Kidney tubule cell (primary cell): ENCODE measurements at places on chromosomes 4 and X.
A peak's percentile ranks its signal among the peaks of the same experiment; 100 is the strongest.

GRCh38 chr4:154399259-154399974 is 92.2 kb downstream of the DCHS2 start:
- DNase-seq, result peak; percentile 44

DNA sequence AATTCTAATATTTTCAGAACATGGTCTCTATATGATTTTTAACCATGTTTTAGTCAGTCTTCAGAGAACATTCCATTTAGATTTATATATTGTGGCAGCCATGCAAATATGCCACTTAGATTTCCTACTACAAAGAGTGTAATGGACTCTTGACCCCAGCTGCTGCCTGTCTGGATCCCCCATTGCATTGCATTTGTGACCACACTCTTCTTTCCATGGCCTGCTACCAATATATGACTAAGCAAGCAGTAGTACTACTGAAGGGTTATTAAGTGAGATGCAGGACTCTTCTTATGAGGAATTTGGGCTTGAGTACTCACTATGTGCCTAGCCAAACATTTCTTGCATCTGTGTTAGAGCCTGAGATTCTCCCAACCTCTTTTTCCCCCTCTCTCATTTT is 306.8 kb downstream of the PDHA2 start:
- DNase-seq, result no peak

- peak; percentile 38 for DNase-seq
Observed at GRCh38 chr4:7985891-7986441, 46.3 kb upstream of the AFAP1 start.

DNA sequence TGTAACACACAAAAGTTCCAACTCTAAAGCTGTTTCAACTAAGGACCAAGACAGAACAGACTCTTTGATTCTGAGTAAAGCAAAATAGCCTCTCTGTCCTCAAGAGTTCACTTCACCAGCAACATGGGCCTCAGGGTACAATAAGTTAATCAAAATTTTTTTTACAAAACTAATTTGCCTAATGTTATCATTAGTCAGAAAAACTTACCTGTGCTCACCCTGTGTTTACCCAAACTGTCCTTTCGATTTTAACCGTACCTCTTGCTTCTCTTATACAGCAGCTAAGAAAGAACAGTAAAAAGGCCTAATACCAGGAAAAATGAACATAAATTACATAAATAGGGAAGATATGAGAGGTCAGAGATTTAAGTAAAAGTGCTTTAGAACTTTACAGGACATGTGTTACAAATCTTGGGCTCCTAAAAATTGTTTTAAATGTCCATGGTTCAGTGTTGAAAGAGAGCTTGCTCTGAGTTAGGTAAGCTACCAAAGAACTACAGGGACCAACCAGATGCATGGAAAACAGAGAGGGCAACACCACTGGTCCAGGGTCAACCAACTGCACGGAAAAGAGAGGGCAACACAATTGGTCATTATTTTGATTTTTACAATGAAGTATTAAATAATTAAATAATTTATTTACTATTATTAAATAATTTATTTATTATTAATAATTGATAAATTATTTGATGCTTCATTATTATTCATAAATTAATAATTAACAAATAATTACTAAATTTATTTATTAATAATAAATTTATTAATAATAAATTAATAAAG is 73.1 kb downstream of the FAT1 start:
- no peak for DNase-seq

- DNase-seq, result peak; percentile 17
Observed at GRCh38 chr4:8320386-8320750, 50.8 kb downstream of the HTRA3 start.

DNA sequence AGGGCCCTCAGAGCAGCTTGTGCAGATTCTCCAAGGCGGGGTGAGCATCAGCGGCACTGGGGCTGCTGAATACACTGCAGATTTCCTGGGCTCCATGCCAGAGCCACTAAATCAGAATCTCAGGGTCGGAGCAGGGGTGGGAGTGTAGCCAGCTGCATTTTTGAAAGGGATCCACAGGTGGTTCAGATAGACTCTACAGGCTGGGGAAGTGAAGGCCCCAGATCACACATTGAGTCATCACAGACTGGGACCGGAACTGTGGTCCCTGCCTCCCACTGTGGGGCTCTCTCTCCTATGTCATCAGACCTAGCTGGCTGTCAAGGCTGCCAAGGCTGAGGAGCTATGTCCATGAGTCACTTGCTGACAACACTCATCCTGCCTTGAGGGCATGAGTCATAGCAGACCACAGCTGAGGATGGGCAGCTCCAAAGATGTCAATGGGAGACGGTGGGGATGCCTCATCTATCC is 162.3 kb upstream of the MAMLD1 start:
- DNase-seq, result peak; percentile 99

- DNase-seq, result no peak
Observed at GRCh38 chrX:136773648-136774047, 7.1 kb downstream of the ARHGEF6 start.

GRCh38 chrX:38841750-38842149 is 40.5 kb downstream of the MID1IP1 start:
- DNase-seq, result no peak

GRCh38 chr4:109472343-109472761 is 38.7 kb downstream of the SEC24B start:
- peak; percentile 60 for DNase-seq

DNA sequence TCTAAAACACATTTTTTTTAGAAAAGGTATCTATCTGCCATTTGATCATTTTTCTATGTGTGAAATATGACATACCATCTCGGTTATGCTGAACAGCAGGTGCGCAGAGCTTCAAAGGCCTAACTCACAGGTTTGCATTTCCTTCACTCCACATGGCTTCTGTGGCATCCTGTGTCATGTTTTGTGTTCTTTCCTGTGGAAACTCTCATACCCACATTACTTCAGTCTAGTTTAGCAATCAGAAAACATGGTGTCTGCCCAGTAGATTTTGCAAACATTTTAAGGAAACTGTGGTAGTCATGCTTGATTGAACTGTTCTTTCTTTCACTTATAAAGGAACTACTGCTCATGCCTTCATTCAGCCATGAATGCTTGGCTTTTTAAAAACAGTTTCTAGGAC is 11.3 kb upstream of the ARAP2 start:
- DNase-seq, result peak; percentile 30
